Stimulated activated CD8-positive, alpha-beta memory T cell treated with anti-CD3 and anti-CD28 coated beads, Interleukin-15, amount 100 ng/mL, for 4 hours (primary cell): ENCODE measurements at places on chromosomes 7 and 10.
A peak's percentile ranks its signal among the peaks of the same experiment; 100 is the strongest.

DNA sequence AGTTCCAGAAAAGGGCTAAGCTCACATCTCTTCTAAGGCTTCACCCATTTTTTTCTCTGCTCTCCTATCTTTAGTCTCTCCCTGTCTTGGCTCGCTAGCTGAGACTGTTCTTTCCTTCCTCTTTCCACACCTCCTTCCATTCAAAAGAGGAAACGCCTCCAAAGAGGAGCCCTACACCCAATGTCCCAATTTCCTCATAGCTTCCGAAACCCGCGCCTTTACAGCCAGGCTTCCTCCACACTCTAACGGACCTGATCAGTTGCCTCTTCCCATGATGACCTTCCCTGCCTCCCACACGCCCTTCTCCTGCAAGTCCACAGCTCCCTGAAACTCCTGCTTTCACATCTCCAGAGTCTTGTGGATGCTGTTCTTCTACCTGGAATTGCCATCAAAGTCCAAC, 71.7 kb downstream of the COBL start:
- DNase-seq = no peak

DNA sequence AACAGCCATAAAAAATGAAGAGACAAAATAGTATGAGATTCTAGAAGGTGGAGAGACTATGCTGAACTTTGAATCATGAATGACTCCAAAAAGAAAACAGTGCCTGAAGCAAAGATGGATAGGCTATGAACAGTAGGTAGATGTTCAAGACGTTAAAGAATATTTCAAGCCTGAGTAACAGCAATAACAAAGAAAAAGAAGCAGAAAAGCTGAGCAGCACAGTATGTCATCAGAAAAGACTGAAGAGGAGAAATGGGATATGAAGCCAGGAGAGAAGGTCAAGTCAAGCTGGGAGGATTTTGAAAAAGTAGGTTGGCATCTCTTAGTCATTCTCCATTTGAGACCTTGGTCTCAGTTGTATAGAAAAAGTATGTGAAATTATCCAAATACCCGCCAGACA, 484.4 kb downstream of the SORCS1 start:
- DNase-seq = no peak

DNA sequence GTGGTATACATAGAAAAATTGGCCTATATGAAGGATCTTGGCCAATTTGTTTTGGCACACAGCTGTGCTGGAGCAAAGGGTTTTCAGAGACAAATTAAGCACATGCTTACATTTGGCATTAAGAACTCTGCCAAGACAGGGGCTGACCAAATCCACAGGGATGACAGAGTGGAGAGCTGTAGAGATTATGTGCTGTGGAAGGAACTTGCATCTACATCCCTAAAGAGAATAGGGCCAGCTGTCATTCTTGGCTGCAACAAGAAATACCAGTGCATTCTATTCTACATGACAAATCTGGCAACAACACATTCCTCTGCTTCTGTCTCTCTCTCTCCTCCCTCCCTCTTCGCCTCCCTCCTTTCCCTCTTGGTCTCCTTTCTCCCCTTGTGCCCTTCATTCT, 75.6 kb downstream of the POM121L12 start:
- DNase-seq = no peak

GRCh38 chr10:36303896-36304295, 661.8 kb upstream of the FZD8 start:
- no peak for DNase-seq

DNA sequence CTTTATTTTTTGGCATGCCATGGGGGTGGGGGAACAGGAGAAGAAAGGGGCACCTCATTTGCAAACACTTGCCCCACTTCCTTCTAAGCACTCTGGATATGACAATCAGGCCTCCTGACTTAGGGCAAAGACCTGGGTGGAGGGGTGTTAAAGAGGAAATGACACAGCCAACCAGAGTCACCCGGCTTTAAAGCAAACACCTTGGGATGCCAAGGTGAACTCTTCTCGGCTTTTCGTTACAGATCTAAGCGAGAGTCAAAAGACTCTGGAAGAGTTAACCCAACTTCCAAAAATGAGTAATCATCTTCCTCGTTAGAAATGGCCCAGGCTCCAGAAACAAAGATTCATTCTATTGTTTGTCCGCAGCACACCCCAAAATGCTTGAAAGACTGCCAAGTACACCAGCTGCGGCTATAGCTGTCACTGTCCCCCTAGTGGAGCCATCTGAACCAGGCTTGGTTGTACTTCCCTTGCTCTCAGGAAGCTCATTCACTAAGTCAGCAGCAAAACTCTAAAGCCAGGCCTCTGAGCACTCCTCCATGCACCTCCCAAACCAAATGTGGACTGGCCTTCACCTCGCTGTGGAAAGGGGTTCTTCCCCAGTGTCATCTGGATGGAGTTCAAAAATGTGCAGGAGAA, 24.8 kb downstream of the FAM53B start:
- peak; percentile 53 for DNase-seq

- DNase-seq = no peak
These were observed 1002.9 kb upstream of the KCND2 start for GRCh38 chr7:119270045-119270464.

- DNase-seq = no peak
These were observed 84.8 kb downstream of the FOXL3 start for GRCh38 chr7:374706-375311.

GRCh38 chr7:158706273-158706704, 1.7 kb upstream of the NCAPG2 start:
- no peak for DNase-seq

GRCh38 chr10:74586088-74586585, 240.3 kb upstream of the KAT6B start:
- no peak for DNase-seq

DNA sequence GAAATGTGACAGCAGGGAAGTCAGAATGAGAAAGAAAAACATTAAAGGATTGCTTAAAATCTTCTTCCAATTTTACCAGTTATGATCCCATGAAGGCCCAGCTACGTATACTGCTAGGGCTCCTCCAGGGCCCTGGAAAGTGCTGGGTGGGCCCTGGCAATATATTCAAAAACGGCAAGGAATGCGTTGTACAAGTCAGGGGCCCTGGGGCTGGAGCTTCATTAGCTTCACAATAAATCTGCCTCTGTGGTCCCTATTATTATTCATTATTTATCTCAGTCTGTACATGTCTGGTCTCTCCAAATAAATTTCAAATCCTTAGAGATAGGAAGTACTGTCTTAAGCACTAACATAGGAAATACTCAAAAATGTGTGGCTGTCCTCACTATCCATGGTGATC, 7.6 kb downstream of the JAZF1 start:
- no peak for DNase-seq

- no peak for DNase-seq
These were observed 16.1 kb downstream of the MYL10 start for GRCh38 chr7:101612885-101613515.

DNA sequence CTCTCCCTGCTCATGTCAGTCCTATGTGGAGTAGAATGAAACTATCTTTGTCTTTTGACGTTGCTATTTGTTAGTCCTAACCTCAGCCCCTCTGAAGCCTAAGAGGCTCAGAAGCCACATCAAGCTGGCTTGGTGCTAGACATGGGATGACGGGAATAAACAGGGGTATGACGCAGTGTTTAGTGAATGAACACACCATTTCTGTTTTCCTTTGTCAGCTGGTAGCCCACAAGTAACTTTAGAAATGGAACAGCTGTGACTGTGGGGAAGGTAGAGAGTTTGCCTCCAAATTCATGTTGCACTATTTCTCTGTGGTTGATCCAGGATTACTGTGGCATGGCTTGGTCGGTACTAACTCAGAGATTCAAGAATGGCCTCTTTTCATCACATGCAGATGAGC, 31.3 kb downstream of the COX15 start:
- DNase-seq = no peak

GRCh38 chr10:93871671-93872204, 22.0 kb upstream of the SLC35G1 start:
- DNase-seq = no peak

GRCh38 chr10:64535131-64535867, 1014.1 kb downstream of the REEP3 start:
- DNase-seq = no peak

GRCh38 chr10:3484306-3485056, 300.5 kb downstream of the KLF6 start:
- DNase-seq = no peak

DNA sequence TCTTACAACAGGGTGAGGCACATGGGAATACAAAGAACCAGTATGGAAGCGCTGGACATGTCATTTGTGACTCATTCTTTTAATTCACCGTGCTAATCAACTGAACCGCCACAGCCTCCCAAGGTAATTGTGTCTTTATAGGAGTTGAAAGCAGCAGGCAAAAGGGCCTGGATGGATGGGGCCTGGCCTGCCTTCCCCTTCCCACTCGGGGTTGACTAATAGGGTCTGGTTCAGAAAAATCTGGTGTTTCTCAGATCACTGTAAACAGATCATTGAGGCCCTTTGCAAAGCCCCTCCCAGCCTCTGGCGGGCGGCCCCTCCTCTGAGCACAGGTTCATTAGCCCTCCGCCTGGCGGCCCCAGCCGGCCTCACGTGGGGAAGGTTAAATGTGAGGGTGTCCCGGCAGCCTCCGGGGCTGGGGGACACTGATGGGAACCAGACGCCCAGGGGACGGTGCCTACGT, 100.8 kb downstream of the EBF3 start:
- DNase-seq = no peak

GRCh38 chr7:155829796-155830470, 17.7 kb upstream of the SHH start:
- no peak for DNase-seq

DNA sequence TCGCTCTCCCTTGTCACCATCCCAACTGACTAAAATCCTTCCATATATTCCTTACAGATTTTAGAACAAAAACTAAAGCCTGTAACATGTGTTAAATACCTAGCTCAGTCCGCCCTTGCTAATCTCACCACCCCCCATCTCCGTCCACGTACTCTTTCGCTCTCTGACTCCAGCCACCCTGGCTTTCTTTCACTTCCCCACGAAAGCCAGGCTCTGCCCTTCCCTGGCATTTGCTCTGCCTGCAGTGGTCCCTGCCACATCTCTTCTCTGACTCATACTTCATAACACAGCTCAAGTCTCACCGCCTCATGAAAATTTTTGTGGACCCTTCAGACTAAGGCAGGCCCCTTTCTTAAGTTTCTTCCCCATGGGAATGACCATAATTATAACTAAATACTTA, 11.7 kb upstream of the GPAM start:
- DNase-seq = no peak

DNA sequence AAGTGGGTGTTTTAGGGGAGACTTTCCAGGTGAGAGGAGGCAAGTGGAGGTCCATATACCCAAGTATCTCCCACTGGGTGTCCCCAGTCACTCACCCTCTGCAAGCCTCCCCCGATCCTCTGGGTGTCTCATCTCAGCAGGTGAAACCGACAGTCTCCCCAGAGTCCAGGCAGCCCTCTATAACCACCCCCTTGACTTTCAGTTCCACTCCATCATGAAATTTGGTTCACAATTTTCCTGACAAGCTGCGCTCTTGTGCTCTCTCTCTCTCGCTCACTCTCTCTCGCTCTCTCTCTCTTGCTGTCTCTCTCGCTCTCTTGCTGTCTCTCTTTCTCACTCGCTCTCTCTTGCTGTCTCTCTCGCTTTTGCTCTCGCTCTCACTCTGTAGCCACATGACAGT, 8.1 kb upstream of the RABGEF1 start:
- DNase-seq = no peak

GRCh38 chr10:67725567-67725966, 29.6 kb upstream of the CTNNA3 start:
- DNase-seq = no peak

GRCh38 chr10:5047912-5048628, 44.4 kb upstream of the AKR1C2 start:
- no peak for DNase-seq

DNA sequence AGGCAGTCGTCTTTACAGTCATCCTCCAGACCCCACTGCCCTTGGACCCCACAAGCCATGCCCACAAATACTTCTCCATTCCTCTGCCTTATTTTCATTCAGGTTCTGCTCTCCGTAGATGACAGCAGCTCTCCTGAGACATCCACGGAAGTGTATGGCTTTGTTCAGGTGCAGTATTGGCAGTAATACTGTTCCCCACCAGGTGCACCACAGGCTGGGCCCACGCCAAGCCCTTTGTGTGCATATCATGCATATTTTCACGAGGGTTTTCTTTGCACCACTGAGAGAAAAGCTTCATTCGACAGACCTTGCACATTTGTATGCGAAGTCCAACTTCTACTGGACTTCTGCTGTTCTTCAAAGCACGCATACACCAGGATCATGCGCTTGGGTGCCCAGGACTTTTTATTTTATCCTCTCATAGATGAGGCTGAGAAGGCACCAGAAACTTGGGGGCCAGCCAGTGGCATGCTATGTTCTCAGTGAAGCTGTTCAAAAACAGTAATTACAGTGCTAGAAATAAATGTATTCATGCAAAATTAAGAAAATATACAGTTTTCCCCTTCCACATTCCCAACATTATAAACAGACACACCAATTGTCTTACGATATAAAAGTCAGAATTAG, 37.8 kb upstream of the PITRM1 start:
- DNase-seq = no peak

GRCh38 chr10:12348870-12349628, at the start of gene CAMK1D:
Gene CAMK1D (plus strand): TSS chr10:12349547.
- DNase-seq = peak; percentile 88

- no peak for DNase-seq
These were observed 38.2 kb upstream of the GTF2I start for GRCh38 chr7:74619235-74619860.

- no peak for DNase-seq
These were observed 110.1 kb downstream of the WDR37 start for GRCh38 chr10:1166101-1166827.

DNA sequence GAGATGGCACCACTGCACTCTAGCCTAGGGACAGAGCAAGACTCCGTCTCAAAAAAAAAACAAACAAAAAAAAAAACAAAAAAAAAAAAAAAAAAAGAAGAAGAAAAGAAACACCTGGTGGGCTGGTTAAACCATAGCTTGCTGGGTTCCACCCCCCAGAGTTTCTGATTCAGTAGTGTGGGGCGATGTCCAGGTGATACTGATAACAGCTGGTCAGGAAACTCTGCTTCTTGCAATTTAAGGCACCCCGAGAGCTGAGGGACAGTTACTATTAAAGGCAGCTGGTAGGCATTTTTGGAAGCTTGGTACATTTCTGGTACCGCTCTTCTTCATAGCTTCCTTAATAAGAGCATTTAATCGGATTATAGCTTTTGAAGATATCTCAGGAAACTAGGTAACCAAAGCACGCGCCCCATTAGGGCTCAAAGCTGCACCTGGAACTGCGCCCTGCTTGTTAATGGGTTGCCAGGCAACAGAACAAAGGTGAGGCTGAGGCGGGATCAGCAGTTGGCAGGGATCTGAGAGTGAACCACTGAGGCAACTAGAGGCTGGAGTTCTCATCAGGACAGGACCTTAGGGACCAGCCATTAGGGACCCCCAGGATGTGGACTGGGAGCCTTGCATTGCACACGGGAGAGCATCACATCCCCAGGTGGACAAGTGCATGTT, 6.5 kb upstream of the SDK1 start:
- DNase-seq = no peak

DNA sequence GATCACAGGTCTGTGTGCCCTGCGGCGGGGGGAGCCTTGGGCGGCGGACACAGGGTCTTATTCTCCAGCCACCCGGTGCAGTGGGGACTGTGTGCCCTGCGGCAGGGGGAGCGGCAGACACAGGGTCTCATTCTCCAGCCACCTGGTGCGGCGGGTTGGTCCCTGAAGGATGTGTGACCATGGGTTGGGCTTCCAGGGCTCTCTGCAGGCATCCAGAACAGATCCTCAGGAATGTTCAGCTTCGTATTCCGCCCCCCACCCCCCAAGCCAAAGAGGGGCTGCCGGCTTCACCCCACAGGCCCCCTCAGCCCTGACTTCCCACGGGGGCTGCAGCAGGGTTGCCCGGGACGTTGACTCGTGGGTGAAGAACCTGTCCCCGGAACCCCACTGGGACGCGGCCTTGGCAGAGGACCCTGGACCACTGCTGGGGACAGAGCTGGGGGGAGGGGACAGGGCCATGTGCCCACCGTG, 154.5 kb upstream of the PPP2R2D start:
- DNase-seq = no peak
